ENCODE measurements at places on chromosomes 11 and 22.

- DNase-seq: no peak
Observed at GRCh38 chr11:84270466-84270865, 984.3 kb upstream of the CCDC90B start.

- DNase-seq: no peak
Observed at GRCh38 chr11:91641153-91641552, 583.5 kb upstream of the FAT3 start.

DNA sequence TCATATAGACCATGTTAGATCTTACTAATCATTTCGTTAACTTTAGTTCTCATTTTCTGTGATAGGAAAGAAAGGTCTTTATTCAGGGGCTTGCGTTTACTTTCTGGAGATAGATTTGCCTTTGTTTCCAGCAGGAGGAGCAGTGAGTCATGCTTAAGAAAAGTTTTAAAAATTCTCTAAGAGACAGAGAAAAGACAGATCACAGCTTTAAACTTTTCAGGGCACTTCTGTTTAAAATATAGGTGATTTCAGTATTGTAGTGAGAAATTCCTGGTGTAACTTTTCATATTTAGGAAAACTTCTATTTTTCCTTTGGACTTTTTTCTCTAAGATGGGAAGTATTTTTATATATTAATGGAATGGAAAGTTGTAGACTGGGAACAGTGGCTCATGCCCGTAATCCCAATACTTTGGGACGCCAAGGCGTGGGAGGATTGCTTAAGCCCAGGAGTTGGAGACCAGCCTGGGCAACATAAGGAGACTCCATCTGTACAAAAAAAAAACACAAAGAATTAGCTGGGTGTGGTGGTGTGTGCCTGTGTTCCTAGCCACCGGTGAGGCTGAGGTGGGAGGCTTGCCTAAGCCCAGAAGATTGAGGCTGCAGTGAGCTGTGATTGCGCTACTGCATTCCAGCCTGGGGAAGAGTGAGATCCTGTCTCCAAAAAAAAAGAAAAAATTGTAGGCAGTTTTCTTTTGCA lies 60.3 kb downstream of the ATXN10 start:
- peak; percentile 52 for DNase-seq

DNA sequence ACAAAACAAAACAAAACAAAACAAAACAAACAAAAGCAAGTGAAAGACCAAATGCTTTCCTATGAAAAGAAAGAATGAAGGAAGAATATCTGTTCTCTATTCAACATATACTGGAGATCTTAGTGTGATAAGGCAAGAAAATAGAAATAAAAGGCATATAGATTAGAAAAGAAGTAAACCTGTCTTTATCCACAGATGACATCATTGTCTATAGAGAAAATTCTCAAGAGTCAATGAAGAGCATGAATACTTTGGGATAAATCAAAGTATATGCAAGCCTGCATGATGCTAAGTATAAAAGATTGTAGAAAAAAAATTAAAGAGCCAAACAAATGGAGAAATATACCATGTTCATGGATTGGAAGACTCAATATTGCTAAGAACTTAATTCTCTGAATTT lies 17.6 kb downstream of the C2CD3 start:
- no peak for DNase-seq

DNA sequence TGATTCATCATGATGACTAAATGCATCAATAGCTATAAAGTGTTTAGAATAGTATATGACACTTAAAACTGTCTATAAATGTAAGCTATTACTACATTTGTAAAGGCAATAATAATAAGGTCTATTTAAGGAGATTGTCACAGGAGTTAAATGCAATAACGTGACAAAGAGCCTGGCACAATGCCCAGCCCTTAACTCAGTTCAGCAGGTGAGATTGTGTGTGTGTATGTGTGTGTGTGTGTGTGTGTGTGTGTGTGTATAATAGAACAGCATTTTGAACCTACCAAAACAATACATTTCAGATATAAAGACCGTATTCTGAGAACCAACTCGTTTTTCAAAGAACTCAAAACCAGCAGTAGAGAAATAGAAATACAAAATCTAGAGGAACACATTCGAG lies 177.5 kb downstream of the MYO18B start:
- no peak for DNase-seq

- no peak for DNase-seq
Observed at GRCh38 chr22:39332441-39333064, 13.1 kb upstream of the RPL3 start.

DNA sequence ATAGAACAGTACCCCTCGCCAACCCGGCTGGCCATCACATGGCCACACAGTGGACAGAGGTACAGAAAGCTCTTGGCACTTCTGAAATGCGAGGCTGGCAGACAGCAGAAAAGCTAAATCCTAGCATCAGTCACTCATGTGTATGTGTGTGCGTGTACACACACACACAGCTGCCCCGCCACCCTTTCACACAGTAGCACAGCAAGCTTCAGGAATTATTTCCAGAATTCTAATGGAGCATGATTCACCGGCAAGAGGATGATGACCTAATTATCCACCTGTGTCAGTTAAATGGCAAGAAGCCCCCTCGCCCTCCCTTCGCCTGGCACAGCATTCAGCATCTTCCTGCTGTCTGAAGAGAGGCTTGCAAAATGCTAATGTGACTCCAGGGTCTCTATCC lies 336.0 kb downstream of the SHANK2 start:
- no peak for DNase-seq

DNA sequence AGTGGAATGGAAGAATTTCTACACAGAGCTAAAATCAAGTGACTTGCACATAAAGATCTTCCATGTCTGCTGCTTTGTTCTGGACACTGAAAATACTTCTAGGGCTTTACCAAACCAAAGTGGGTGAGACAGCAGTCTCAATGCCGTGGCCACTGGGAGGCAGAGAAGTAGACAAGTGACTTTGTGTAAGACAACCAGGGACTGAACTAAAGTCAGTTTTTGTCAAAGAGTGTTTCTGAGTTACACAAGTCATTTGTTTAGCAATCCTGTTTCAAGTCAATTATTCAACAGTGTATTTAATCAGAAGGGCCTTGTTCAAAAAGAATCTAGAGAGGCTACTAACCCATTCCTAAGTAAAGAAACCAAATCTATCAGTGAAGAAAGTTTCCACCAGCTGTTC lies 46.6 kb downstream of the TCP11L1 start:
- no peak for DNase-seq

DNA sequence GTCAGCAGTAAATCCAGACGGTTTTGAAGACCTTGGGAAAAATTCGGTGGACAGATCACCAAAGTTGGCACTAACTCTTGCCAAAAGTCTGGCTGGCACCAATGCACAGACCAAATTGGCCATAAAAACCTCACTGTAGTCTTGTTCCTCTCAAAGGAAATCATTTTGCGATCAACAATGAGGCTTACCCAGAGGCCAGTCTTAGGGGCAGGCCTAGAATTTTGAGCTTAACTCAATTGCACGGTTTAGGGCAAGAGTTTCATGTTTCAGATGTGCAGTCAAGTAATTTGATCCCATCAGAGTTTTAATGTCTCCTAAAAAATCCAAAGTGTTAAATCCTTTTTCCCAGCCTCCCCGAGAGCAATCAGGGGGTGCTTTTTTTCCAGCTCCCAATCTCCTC lies 19.0 kb downstream of the MPPED2 start:
- no peak for DNase-seq

GRCh38 chr11:77636731-77637344 lies 756 bp downstream of the CLNS1A start:
- DNase-seq: no peak

- no peak for DNase-seq
Observed at GRCh38 chr11:69390561-69390960, 90.9 kb upstream of the LINC01488 start.

DNA sequence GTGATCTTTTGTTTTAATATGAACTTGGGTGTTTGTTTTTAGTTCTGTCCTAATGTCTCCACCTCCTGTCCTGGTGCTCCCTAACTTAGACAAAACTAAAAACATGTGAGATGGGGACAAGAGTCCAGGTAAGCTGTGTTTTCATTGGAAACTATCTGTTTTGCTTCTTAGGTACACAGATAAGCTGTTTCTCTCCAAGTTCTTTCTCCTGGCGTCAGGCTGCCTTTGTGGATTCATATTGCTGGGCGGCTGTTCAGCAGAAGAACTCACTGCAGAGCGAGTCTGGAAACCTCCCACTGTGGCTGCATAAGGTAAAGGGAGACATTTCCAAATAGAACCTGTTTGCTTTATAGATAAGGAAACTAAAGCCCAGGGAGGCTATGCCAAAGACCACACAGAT lies 24.7 kb downstream of the PANX1 start:
- no peak for DNase-seq

- no peak for DNase-seq
Observed at GRCh38 chr11:35109827-35110226, 29.1 kb upstream of the CD44 start.

DNA sequence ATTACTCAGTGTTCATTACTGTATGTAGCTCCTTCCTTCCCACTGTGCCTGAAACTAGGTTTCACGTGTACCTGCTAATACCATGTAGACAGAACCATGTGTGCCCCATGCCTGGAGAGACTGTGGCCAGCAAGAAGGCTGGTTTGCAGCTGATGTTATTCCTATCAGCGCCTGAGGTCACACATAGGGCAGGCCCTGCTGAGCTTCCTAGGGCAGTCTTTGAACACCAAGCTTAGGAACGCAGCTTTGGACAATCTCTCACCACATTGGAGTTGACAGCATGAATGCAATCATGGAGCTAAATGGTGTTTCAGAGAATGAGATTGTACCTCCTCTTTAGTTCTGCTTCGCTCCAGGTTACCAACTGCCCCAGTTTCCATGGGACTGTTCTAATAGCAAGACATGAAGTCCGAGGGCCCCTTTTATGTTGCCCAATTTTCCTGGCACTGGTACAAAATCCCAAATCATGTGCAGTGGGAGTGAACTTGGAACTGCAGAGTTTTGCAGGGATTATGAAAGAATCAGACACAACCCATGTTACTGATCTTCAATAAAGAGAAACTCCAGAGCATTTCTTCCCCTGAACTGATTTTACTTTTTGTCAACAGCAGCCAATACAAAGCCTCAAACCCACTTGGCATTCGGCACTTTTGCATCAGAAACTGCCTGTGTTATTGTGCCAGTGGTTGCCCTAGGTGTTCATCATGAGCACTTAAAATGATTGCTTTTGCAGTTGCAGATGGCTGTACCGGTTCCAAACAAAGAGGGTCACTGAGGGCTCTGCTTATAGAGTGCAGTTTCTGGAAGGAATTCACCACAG lies 154.2 kb upstream of the TTC12 start:
- DNase-seq: peak; percentile 77

GRCh38 chr22:23068096-23068831 lies 2.1 kb upstream of the GNAZ start:
- no peak for DNase-seq

DNA sequence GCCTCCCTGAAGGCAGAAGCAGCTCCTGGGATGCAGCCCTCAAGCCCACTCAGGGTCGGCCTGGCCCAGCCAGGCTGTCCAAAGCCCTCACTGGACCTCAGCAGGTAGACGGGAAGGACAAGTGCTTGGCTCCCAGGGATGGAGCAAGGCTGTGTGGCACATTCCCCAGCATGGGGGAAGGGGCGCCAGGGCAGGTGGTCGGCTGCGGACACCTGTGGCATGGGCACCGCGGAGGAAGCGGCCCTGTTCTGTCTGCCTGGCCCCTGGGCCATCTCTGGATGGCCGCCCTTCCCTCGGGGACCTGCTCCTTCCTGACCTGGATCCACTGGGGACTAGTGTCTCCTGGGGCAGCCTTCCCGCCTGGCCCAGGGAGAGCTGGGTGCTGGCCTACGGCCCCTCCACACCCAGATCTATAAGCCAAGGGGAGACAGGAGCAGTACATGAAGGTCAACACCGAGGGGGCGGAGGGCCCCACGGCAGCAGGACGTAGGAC lies 26.0 kb downstream of the CHID1 start:
- DNase-seq: no peak

DNA sequence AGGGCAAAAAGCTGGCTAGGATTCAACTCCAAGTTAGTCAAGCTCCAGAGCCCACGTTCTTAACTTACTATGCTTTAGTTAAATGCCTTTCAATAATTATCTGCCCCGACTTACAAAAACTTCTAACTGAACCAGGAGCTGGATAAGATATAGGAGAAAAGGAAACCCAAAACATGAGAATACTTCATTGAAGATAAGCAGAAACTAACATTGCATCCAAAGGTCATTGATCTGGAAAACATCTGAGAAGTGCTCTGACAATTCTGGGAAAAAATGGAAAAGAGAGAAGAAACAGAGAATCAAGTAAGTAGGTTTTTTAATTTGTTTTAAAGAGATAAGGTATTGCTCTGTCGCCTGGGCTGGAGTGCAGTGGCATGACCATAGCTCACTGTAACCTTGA lies 27.2 kb downstream of the ACAT1 start:
- no peak for DNase-seq

- peak; percentile 57 for DNase-seq
Observed at GRCh38 chr11:7278314-7278917, 26.7 kb downstream of the SYT9 start.

- DNase-seq: peak; percentile 8
Observed at GRCh38 chr11:107044503-107044902, 26.2 kb upstream of the GUCY1A2 start.

DNA sequence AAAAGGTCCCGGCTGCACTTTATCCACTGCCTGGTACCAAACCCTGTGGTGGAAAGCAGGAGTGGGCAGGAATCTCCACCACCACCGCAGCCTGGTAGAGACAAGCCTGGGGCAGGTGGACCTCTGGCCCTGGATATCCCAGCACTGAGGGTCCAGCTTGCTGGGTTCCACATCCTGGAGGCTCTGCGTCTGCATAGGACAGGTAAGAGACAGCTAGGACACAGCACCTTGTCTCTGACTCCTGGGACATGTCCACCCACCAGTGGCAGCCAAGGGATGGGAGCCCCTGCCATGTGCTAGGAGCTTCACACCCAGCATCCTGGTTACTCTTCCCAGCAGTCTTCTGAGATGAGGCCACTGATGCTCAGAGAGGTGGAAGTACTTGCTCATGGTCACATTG lies 105.5 kb downstream of the MYO18B start:
- DNase-seq: no peak

DNA sequence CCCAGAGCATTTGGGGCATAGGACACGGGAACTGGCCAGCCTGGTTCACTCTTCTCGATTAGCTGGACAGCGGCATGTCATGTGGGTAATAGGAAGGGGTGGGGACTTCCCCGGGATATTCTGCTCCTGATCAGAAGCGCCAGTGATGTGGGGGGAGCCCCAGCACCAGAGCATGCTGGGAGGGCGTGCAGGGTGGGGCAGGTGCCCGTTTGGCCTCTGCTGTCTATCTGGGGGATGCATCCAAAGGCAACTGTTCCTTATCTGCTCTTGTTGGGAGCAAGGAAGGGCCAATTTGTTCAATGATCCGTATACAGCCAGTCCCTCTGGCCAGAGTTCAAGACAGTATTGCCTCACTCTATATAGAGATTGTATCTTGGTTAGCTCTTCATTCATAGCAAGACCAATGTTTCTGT lies 43.6 kb downstream of the PPARA start:
- DNase-seq: no peak

DNA sequence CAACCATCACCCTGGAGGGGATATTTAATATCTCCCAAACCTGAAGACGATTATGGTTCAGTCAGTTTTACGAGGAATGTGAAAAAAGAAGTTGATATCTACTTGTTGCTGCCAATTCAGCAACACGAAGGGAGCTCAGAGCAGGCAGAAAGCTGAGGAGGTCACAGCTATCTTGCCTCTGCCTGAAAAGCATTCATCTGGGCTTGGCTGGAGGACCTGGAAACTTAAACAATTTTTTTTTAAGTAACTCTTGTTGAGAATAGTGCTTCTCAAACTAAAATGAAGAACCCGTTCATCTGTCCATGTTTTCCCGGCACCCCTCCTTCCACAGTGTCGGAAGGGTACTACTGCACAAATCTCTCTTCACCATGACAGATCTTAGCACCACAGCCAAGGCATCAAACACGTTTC lies 98.9 kb downstream of the MICAL3 start:
- no peak for DNase-seq

- DNase-seq: no peak
Observed at GRCh38 chr11:3041699-3042441, 15.4 kb downstream of the CARS1 start.
